T-helper 2 cell treated with Interferon-gamma antibody and Interleukin-4, amounts not matched to agents 5 μg/mL and 100 μg/mL, for 36 hours (primary cell): ENCODE measurements at places on chromosomes 7 and 10.
A peak's percentile ranks its signal among the peaks of the same experiment; 100 is the strongest.

DNA sequence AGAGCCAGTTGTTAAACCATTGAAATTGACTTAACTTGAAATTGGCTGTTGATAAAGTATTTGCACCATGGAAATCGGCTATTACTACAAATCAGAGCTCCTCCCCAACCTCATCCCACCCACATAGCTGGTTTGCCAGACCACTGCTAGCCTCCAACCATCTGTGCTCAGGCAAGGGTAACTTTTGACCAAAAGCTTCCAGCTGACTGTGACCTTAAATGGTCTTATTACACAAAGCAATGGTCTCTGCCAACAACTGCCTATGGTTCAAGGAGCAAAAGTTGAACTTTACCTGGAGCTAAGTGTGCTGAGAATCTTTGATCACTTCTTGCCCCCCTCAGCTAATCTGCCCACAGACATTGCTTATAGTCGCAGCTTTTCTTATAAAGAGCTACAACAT is 48.5 kb upstream of the ADRB1 start:
- DNase-seq = no peak

DNA sequence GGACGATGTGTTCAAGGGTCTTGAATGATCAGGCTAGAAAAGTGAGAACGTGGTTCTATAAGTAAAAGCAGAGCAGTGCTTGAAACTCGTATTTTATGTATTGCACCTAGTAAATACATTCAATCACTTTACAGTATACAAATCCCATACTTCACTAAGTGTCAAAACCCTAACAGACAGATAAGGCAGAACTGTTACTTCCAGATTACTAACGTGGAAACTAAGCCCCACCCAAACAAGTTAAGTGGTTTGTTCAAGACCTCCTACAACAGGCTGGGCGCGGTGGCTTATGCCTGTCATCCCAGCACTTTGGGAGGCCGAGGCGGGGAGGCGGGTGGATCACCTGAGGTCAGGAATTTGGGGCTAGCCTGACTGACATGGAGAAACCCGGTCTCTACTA is 9.2 kb upstream of the MYO1G start:
- DNase-seq = no peak

DNA sequence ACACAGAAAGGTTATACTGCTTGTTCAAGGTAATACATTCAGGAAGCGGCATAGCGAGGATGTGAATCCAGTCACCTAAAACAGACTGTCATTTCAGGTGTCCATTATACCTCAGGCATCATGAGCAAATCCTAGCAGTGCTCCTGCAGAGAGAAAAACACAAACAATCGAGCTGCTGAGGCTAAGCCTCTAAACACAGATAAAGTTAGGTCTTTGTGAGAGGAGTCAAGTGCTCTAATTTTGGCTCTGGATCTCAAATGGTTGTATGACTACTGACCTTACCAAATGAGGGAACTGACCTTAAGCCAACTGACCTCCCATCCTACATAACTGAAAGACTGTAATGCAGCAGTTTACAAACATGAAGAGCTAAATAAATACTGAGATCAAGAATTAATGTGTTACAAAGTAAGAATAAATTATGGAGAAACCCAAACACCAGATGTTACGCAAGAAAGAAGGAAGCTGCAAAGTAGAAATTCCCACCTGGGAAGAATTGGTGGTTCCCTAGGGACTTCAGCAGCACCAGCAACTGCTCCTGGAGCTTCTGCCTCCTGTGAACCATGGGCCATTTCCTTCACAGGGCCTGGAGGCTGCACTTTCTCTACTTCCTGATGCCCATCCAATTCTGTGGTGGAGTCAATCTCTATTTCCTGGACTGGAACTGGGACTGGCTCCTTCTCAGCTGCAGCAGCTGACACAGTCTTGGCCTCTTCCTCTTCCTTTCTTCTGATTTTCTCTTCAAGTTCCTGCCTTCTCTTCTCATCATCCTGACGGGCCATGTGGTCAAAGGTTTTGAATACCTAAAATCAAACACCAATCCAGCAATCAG is 5.8 kb downstream of the NUDCD3 start:
- DNase-seq = no peak

DNA sequence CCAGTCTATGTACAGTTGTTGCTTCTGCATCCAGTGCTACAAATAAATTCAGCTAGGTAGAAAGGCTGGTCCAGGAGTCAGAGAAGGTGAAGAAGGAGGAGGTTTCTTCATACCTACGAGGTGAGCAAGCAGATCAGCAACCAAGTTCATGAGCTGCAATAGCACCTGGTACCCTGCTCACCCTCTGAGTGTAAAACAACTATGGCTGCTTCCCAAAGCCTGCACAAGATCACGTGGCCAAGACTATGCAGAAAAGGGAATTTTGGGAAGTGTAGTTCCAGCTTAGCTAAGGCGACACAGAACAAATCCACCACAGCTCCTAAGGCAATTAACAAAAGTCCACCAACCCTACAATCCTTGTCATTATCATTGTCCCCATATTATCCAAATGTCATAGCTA is 95.9 kb upstream of the AUTS2 start:
- DNase-seq = no peak

- no peak for DNase-seq
Observed at GRCh38 chr10:49833168-49833567, 71.0 kb upstream of the OGDHL start.

GRCh38 chr10:32103721-32104120 is 47.5 kb upstream of the KIF5B start:
- no peak for DNase-seq

GRCh38 chr10:116629340-116629739 is 8.6 kb downstream of the PNLIPRP2 start:
- DNase-seq = no peak

DNA sequence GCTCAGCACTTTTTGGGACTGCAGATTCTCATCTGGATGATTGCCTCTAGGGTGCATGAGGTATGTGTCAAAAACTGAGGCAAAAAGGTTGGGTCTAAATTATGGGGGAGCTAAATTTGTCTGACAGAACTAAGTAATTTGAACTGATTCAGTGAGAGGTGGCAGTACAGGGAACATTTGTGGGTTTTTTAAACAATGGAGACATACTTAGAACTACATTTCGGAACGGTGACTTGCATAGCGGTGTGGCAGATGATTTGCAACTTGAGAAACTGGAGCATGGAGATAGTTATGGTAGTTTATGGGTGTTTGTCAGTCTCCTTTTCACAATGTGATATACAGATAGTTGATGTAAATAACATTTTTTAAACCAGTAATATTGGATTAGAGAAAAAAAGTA is 14.6 kb downstream of the TBC1D12 start:
- DNase-seq = no peak

GRCh38 chr10:120423431-120424197 is 33.4 kb upstream of the PLPP4 start:
- no peak for DNase-seq

GRCh38 chr10:110485541-110485940 is 12.2 kb upstream of the DUSP5 start:
- DNase-seq = no peak

- DNase-seq = no peak
Observed at GRCh38 chr10:33566001-33566400, 231.5 kb upstream of the NRP1 start.

- no peak for DNase-seq
Observed at GRCh38 chr7:121219026-121219425, 109.8 kb upstream of the WNT16 start.

DNA sequence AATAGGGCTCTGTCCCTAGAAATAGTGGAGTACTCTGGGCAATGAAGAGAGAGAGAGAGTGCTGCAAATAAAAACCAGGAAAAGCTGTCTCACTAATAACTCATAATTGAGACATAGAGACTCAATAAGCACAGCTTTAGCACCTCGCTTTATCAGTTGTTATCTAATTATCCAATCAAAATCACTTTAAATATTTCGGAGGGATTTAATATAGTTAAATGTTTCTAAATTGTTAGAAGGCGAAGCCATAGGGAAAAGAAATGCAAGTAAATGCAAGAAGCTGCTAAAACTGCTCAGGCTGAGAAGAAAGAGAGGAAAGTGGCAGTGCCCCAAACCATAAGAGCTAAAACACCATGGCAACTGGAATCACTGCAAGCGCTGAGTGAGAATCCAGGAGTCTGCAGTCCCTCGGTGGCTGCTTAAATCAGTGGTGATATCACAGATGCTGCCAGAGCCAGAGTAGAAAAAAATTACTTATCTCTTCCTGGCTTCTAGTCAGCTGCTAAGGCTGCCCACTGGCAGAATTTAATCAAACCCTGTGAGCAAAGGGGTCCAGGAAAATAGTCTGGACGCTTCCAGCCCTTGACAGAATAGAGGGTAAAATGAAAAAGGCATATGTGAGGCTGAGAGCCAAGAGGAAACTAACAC is 150.4 kb upstream of the CHRM2 start:
- no peak for DNase-seq

- no peak for DNase-seq
Observed at GRCh38 chr10:76899490-76899889, 738.1 kb downstream of the KCNMA1 start.

- DNase-seq = no peak
Observed at GRCh38 chr7:142815134-142815533, 39.7 kb upstream of the EPHB6 start.

DNA sequence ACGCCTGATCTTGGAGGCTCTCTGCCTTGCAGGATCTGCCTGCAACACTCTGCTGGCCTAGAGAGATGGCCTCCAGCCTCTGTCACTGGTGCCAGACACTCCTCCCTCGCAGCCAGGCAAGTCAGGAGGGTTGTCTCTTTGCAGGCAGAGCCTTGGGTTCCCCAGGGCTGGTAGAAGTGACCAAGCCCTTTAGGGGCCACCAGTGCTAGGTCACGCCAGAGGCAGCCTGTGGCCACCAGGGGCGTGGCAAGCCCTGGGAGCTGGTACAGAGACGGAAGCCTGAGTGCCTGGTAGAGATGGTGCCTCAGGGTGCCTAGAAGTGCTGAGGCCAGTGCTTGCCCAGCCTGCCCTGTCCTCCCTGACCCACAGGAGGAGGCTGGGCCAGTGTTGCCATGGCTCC is 9.1 kb downstream of the ADCYAP1R1 start:
- DNase-seq = no peak

- DNase-seq = no peak
Observed at GRCh38 chr10:25082276-25083204, 66.1 kb downstream of the THNSL1 start.

DNA sequence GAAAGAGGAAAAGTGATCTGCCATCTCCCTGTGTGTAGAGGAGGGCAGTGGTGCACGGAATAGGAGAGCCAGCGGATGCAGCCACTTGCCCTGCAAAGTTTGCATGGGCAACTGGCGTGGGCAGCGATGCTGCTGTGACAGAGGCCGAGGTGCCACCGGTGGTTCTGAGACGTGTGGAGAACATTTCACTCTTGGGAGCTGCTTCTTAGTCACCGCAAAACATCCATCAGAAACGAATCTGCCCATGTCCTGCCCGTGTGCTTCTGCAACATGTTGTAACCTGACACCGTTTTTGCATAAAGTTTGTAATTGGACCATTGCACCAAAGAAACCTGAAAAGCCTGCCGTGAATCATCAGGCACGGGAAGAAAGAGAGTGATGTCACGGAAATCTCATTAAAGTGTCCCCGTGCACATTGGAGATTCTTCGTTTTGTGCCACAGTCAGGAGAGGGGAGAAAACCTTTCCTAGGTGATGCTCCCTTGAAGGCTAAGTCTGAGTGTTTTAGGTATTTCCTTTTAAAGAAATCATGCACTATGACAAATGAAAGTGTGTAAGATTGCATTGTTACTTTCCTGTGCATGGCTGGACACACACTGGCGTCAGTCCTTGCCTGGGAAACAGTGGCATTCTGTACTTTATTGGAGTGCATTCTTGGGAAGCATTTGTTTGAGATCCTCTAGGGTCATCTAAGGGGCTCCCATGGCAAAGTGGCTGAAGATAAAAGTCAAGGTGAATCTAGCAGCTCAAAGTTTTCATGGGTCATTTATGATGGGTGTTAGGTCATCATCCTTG is 302.6 kb downstream of the KLF6 start:
- peak; percentile 27 for DNase-seq

DNA sequence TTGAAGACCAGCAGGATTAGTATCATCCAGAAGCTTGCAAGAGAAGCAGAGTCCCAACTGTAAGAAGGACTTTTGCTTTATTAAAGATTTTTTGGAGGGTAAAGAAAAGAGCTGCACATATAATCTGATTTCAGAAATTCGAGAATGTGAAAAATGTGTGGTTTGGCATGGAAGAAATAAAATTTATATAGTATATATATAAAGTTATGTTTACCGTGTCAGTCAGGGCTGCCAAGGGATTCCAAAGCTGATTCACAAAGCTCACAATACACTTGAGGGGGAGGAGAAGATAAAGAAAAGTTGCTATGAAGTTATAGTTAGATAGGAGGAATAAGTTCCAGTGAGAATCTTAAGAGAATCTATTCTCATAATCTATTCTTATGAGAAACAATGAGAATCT is 231.8 kb upstream of the CACNA2D1 start:
- DNase-seq = no peak

GRCh38 chr7:37656913-37657530 is 26.5 kb upstream of the GPR141 start:
- DNase-seq = no peak

DNA sequence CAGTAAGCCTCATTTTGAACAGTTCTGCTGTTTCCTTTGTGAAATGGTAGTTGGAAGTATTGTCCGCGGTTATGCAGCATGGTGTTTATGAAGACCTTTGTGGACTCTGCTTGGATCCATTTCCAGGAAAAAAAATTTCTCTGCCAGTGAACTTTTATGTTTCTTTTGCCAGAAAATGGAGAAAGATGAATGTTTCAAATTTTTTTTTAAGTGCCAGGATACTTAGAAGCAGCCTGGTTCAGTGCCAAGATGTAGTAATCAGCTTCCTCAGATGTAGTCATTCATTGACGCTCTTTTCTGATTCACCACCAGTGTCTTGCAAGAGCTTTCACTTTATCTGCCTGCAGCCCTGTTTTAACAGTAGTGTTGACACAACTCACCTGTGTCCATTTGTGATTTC is 258.2 kb downstream of the SDK1 start:
- DNase-seq = no peak

GRCh38 chr10:116385994-116386809 is 41.4 kb upstream of the PNLIPRP3 start:
- no peak for DNase-seq

- no peak for DNase-seq
Observed at GRCh38 chr10:63355682-63356081, 110.1 kb downstream of the JMJD1C start.

GRCh38 chr7:102008535-102009262 is 191.3 kb downstream of the CUX1 start:
- no peak for DNase-seq

- peak; percentile 11 for DNase-seq
Observed at GRCh38 chr7:21767300-21767900, 178.3 kb downstream of the CDCA7L start.

GRCh38 chr10:35510891-35511290 is 94.2 kb upstream of the GJD4 start:
- DNase-seq = no peak

GRCh38 chr10:127983344-127984100 is 76.6 kb downstream of the PTPRE start:
- no peak for DNase-seq

GRCh38 chr10:126434235-126434634 is 46.0 kb upstream of the ADAM12 start:
- DNase-seq = no peak

- no peak for DNase-seq
Observed at GRCh38 chr7:102122026-102122425, 164.6 kb upstream of the SH2B2 start.
